ENCODE measurements at places on chromosomes 2 and 18. TPM values are rescaled to one million over a fixed set of nuclear protein-coding genes. Genes with fewer than 3 reads are reported as not detected.

- no peak for DNase-seq
Measured at GRCh38 chr2:37802899-37803379, 122.1 kb upstream of the RMDN2 start.

DNA sequence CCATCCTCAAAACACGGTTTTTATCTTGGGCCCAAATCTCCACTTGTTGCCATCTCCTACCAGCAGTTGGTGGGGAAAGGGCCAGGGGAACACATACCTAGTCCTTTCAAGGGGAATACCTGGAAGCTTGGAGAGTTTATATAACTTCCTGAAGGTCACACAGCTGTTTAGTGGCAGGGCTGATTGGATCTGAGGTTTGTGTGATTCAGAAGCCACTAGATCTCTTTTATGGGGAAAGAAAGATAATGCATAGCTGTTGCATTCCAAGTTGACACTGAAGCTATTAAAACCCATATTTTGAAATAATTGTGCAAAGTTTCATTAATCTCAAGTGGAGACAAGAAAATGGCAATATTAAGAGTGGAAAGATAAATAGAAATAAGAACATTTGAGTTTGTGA, 134.2 kb downstream of the PLCL1 start:
- DNase-seq, result no peak

- peak; percentile 24 for DNase-seq
Measured at GRCh38 chr2:69119104-69119894, 106.3 kb downstream of the ANTXR1 start.

GRCh38 chr18:35271656-35272055, 18.4 kb downstream of the ZSCAN30 start:
- no peak for DNase-seq

DNA sequence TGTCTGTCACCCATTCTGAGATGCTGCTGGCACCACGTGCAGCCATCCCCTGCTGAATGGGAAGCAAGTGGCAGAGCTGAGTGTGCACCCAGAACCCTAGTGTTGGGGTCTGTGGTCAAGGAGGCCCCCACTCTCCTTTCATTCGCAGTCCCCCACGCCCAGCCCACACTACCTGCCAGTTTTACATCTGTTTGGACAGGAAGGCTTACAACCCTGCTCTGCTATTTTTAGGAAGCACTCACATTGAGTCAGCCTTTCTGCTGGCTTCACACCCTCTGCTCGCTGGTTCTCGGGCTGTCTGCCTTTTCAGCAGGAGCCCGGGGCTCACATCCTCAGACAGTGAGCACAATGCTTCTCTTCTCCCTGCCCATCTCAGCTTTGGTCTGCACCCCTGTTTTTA, 10.7 kb upstream of the ADCY3 start:
- peak; percentile 37 for DNase-seq

GRCh38 chr2:203678971-203679370, 27.5 kb upstream of the CD28 start:
- no peak for DNase-seq

- DNase-seq, result no peak
Measured at GRCh38 chr2:16852651-16853050, 187.0 kb upstream of the CYRIA start.

SIX3 gene
- 0.10 TPM for total RNA-seq

EPB41L3 gene
- total RNA-seq, result not detected

KRTCAP3 gene
- 5.6 TPM for total RNA-seq
